AG04450 (cell line): ENCODE measurements at places on chromosomes 5 and 9.

- no peak for DNase-seq
Measured at GRCh38 chr9:26523577-26523976, 369.0 kb downstream of the CAAP1 start.

- no peak for DNase-seq
Measured at GRCh38 chr5:172319708-172320441, 36.3 kb upstream of the UBTD2 start.

GRCh38 chr9:133944746-133945135 is 47.4 kb downstream of the VAV2 start:
- DNase-seq: no peak

DNA sequence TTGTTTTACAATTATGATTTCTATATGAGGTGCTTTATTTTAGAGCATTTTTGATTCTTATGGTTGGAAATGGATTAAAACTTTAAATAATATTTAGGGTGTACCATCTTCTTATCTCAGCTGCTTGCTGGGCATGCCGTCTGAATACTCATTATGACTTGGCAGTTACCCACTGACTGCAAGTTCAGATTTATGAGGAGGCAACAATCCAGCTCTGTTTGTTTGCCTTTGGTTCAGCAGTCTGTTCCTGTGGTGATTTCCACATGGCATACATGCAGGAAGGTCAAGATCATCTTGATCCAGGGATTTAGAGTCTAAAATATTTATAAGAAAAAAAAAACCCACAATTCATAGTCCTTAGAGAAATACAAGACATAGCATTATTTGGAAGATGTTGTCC is 1254.5 kb upstream of the NUDT12 start:
- DNase-seq: no peak

DNA sequence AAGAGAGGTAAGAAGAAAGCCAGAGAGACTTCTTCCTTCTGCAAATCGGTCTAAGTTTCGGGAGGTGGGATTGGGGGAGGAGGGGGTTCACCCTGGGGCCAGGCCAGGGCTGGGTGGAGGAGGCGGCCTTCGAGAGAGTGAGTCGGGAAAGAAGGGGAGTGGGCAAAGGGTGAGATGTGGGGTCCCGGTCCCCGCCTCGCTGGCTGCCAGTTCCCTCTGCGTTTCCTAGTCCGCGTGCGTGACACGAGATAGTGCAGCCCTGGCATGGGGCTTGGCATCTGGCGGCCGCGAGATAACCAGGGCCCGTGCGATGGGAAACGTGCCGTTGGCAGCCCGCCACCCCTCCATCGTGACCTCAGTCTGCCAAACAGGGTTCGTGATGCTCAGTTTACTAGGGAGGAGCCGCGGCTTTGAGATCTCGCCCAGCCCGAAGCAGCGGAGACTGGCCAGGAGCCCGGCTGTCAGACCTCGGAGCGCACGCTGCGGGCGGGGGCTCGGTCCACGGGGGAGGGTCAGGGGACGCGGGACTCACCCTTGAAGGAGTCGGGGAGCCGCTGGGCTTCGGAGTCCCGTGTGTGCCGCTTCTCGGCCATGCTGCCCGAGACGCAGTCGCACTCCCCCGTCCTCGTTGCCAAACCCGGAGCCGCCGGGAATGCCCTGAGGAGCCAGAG is at the start of gene STOM:
Gene STOM (minus strand): TSS at position 656 of the 671 bp plus-strand sequence. CDS start 63 bp downstream, at position 593.
- peak; percentile 63 for DNase-seq

GRCh38 chr9:84991514-84991870 is 322.0 kb downstream of the NTRK2 start:
- no peak for DNase-seq

GRCh38 chr9:5563886-5564285 is 53.6 kb downstream of the PDCD1LG2 start:
- no peak for DNase-seq

DNA sequence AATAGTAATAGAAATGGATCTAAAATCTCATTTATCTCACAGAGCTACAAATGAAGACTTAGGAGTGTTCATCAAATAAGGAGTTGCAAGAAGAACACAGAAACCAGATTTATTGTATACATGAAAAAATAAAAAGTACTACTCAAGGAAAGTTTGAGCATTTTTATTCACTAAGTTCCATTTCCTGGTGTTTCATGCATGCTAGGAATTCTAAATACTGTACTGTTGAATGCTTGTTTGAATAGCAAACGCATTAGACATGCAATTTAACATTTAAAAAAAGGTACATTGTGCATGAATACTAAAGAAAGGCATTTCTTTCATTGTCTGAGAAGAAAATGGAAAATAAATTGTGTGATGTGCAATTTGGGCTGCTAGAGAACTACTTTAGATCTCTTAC is 52.1 kb downstream of the C6 start:
- peak; percentile 41 for DNase-seq
